ENCODE measurements at places on chromosomes 7 and 10.

GRCh38 chr10:44725404-44725803 is 185.7 kb upstream of the TMEM72 start:
- no peak for DNase-seq

DNA sequence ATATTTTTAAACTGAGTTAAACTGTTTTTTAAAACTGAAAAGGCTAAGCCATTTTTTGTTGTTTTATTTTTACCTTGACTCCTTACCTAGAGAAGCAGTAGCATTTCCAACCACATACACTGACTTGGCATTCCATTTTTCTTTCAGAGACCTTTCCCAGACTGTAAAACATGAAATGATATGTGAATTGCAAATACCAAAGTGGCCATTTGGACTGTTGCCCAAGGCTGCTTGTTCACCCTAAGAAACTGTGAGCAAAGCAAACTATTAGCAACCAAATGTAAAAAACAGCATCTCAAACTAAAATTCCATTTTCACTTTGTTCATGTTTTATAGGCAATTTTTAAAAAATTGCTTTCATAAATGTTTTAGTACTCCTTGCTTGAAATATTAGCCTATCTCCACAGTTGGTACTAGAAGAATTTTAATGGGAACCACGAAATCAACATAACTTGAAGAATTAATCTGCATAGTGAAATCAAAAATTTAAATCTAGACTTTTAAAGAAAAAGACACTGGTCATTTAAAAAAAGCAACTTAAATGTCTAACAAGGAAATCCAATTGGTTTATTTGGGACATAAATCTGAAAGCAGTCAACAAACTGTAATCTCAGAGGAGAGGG is 10.8 kb downstream of the UROS start:
- no peak for DNase-seq

DNA sequence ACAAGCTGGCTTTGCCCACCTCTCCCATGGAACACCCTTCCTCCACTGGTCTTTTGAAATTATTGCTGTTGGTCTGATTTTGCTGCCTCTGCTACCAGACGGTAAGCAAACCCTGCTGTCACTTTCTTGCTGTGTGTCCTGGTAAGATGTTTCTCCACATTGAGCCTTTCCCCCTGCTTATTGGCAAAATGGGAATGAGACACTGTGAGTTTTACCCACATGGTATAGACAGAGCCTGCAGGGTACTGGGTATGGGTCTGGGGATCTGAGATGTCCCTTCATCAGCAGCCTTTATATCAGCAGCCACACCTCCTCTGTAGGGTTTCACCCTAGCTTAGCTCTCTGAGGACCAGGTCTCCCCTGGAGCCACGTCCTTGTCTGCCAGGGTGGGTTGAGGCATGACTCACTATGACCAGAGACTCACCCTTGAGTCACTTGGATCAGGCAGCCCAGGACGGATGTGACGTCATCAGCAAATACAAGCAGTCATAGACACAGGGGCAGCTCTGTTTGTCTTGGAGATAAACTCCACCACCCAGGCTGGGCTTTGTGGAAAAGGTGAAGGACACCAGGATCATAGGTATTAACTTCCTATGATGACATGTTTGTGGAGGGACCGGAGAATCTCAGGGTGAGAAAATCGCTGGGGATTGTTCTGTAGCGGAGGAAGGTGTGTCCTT is 17.9 kb upstream of the BAIAP2L1 start:
- no peak for DNase-seq

DNA sequence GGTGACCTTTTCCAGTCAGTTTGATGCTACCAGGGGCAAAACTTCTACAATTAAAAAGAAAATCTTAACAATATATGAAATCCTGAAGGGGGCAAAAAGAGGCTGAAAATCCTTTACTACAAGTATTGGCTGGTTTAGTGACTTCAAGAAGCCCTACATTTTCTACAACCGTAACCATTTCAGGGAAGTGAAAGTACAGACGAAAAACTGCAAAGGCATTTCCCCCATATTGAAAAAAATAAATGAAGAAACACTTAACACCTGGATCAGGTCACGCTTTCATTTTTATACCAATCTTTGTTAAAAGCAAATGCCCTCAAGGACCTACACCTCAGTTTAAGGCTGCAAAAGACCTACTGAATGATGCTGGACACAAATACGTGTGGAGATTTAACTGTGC is 38.6 kb downstream of the IL6 start:
- DNase-seq, result no peak

DNA sequence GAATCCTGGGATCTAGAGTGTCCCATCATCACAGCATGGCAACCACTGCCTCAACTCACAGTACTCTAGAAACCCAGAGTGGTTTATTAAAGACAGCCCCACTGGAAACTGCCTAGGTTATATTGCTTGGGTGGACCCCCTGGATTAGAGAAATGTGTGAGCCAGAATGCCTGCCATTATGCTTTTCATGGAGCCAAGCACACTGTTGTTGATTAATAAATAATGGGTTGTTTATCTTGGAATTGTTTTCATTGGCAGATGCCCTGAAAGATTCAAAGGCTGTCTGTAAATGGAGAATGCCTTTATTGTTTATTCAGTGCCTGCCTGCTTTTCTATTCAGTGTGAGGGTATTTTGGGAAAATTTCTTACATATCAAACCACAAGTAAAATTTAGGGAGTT is 52.1 kb downstream of the GNAI1 start:
- no peak for DNase-seq

DNA sequence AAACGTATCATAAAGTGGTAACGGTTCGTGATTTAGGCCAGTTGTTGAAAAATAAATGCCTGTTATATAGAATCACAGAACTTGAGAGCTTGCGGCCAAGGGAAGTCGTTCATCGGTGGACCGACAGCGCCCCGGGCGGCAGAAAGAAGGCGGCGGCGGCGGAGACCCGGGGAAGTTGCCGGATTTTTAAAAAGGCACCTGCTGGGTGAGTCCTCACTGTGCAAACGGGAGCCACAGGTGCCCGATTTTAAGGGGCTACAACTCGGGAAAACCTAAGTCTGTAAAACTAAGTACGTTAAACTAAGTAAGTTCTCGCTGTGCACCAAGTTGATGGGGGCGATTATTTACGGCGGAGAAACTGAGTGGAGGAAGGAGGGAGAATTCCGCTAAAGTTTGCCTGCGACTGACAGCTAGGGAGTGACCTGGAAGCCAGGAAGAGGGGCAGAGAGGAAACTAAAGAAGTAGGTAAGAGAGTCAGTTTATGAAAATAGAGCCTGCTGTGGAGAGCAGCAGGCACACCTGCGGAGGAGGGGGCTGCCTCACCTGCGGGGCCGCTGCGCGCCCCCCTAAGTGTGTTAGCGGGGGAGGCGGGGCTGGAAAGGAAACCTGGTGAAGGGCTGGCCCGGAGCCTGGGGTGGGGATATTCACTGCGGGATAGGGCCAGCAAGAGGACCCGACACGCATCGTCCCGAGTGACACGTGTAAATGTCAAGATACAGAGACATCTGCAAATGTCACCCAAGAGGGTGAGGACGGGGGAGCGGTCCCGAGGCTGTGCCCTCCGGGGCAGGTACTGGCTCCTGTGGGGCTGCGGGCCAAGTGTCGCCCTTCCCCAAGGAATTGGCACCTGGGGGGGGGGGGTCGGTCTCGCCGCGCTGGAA is 996 bp downstream of the ADAM12 start:
- peak; percentile 88 for DNase-seq

GRCh38 chr10:22740180-22740579 is 25.8 kb upstream of the PIP4K2A start:
- no peak for DNase-seq

DNA sequence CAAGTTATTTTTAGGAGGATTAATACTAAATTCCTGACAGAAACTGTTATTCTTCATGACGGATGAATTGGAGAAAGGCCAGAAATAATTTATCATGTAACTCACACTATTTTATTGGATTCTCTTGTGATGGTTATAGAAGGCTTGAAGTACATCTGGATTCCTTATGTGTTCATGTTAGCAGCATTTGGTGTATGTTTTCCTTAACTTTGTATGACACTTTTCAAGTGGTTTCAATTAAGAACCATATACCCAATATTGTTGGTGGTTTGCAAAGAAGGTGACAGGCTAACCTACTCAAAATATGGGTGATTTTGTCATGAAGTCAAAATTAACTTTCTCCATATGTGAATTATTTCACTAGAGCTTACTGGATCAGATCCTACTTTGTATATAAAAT is 532.2 kb upstream of the CNTNAP2 start:
- no peak for DNase-seq

- DNase-seq, result no peak
These were observed 20.6 kb downstream of the TMEM178B start for GRCh38 chr7:141094336-141095070.

DNA sequence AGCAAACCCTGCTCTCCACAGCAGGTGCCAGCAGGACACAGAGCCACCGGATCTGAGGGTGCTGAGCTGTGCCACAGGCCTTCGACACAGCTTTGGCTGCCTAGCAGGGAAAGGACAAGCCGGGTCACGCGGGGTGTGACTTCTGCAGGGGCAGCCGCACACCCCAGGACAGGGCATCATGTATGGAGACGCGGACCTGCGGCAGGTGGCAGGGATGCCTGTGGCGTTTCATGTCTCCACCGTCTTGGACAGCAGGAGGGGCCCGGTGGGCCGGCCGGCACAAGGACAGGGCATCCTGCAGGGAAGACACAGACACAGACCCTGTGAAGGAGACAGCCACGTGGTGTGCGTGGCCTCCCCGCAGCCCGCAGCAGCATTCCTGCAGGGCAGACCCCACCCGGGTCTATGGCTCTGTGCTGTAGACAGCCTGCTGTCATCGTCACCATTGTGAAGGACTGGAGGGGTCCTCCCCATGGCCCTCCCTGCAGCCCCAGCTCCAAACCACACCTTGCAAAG is 109.2 kb downstream of the PDGFA start:
- DNase-seq, result no peak

DNA sequence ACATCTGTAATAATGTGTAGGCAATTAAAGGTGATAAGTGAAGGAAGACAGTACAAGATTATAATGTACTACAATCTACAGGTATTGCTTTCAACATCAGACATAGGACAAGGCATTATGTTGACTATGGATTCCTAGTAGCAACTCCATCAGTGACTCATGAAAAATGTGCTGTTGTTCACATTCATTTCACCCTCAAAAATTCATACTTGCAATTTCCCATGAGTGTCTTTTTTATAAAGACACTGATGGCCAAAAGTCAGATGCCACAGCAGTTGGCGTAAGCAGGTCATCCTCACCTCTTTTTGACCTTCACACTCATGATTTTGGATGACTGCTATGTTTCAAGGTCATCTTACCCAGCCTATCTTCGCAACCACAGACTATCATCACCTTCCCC is 100.0 kb upstream of the AMPH start:
- DNase-seq, result no peak

- no peak for DNase-seq
These were observed 493.9 kb downstream of the PLXNA4 start for GRCh38 chr7:132082394-132082793.

DNA sequence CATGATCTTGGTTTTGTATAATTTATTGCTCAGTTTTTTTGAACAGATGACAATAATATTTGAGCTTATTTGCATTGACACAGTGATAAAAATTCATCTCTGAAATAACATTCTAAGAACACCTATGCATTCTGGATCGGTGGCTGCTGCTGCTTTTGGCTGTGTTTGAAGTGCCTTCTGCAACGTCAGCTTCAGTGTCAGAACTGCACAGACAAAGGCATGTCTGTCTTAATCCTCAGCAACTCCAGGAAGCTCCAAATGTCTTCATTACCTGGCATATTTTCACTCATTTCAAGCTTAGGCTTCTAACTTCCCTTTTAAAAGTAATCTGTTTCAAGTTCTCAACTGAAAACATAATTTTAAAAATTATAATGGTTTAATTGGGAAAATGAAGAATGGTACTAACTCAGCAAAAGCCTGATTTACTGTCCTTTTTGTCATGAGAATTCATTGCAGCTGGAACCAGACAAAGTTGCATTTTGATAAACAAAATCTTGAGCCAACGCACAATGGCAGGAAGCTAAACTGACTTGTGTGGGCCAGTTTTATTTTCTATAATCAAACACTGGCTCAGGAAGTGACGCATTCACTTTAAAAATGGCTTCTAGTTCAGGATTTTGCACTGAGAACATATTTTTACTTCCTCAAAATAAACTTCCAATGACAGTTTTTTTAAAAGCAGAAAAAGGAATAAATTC is 38.7 kb downstream of the NPS start:
- DNase-seq, result no peak

GRCh38 chr7:42236976-42237810 is at the start of gene GLI3:
Gene GLI3 (minus strand): TSS chr7:42237209. CDS start chr7:42223253, 13,956 bp downstream.
- peak; percentile 98 for DNase-seq

DNA sequence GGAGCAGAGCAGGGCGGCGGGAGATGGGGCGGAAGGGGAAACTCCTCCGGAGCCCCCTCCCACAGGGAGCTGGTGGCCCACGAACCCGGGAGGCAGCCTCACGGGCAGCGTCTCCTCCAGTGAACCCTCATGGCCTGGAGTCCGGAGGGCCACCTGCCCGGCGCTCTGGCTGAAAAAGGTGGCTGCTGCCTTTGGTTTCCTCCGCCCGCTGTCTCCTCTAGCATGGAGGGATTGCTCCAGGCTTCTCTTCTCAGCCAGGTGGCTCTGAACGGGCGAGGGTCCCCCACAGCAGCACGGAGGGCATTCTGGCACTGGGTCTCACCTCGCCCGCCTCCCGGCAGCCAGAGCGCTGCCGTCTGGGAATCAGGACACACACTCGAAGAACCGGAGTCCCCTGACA is 177.3 kb upstream of the PFKP start:
- DNase-seq, result no peak

- DNase-seq, result peak; percentile 20
These were observed 23.6 kb upstream of the PWWP2B start for GRCh38 chr10:132373241-132373955.

DNA sequence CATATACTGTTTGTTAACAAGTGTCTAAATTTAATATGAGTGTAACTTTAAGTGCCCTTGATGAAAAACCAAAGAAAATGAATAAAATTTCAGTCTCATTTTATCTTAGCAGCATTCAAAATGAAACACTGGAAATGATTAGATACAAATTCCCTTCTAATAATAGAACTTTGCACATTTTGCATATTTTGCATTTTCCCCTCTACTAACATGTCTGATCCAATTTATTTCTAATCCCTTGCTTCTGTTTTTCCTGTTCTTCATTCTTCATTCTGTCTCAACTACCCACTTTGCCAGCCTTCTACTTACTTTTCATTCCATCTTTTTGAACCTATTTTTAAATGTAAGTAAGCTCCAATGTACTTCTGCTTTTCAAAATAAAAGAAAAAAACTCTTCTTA is 42.7 kb upstream of the SEMA3D start:
- DNase-seq, result no peak

DNA sequence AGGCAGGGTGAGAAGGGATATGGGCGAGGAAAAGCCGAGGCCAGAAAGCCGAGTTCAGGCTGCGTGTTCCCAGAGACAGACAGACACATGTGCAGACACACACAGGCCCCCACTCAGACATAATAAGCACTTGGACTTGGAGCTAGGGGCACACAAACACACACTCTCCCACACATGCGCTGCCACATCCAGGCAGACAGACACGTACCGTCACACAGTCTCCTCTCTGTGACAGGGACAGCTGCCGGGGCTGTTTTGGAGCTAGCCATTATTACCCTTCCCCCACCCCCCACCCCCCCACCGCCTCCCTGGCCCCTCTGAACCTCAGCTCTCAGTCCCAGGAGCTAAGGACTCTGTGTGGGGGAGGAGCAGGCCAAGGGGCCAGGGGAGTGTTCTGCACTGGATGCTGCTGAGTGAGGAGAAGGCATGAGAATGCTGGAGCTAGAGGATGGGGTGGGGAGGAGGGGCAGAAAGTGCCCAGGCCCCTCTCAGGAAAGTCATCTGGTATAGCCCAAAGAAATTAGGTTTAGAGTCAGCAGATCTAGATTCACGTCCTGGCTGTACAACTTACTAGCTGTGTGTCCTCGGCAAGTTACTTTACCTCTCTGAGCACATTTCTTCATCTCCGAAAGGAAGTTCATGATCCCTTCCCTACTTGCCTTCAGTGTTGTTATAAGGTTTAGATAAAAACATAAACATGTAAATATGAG is 6.3 kb downstream of the PITX3 start:
- peak; percentile 61 for DNase-seq
